ENCODE measurements at places on chromosomes 7 and 10.

GRCh38 chr10:100979791-100980272 lies 7.5 kb downstream of the MRPL43 start:
- no peak for DNase-seq

DNA sequence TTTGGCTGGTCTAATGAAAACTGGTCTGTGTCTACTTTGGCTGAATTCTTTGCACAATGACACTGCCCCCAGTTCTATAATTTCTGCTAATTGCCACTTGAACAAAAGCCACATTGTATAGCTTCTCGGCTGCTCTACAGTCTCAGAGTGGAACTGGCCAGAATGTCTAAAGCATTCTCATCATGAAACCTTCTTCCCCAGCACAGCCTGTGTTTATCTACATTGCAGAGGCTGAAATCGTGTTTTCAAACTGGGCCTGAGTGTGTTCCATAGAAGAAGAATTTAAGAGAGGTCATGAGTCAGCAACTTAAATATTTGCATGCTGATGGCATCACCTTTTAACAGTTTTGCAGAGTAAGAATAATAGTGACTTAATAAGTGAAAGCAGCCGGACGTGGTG lies 177.2 kb downstream of the BUB3 start:
- no peak for DNase-seq

DNA sequence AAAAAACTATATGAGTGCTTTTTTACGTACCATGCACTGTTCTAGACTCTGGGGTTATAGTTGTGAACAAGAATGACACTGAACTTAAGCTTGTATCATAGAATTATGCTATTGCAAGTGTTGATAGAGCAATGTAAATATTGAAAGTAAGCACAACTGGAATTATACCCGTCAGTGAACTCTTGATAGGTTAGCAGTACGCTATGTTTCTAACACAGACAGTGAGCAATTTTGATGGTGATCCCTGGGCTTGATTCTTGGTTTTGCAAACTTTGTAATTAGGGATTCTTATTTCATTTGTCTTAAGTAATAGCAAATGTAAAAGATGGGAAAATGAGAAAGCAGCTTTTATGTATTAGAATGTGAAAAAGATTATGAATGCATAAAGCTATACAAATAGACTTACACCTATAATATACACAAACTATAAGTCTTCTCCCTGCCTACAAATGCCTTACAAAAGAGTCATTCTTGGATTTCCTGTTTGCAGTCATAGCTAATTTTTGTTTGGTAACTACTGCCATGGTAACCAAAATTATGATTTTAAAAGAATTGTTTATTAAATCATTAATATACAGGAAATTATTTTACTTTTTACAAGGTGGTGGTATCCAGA lies 6.7 kb downstream of the TES start:
- no peak for DNase-seq

- DNase-seq = no peak
These were observed 29.7 kb downstream of the NUP42 start for GRCh38 chr7:23211589-23211988.

- no peak for DNase-seq
These were observed 49.2 kb upstream of the MGMT start for GRCh38 chr10:129417870-129418269.

- DNase-seq = no peak
These were observed 18.1 kb upstream of the ZNF273 start for GRCh38 chr7:64884913-64885370.

DNA sequence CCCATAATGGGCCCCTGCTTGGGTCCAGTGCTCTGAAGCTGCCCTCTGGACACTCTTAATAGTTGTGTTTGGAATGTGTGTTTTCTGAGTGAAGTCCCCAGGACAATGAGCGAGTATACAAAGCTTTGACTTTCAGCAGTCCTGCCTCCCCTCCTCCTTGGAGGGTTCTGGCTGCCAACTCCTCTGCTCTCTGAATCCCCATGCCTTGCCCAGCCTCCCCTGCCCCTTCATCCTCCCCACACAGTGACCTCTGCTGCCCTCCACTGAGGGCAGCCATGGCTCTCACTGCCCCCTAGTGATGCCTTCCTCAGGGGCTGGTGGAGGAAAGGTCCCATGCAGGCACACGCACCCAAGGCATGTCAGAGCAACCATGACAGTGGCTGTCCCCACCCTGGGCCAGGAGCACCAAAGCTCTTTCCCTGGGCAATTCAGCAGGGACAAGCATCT lies 40.9 kb downstream of the FRMPD2 start:
- no peak for DNase-seq

DNA sequence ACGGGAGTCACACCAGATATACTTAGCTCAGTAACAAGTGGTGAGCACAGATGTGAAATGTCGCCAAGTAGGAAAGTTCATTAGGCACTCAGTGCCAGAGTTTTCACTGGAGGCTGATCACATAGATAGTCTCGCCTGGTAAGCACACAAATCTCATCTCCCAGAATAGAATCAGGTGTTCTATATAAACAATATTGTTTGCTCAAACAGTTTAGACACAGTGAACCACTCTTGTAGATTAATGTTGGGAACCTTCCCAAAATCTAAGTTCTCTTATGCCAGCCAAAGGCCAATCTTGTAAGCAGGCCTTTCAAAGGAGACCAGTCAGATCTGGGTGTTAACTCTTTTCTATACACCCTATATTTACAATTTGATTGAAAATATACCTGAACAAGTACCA lies 716.5 kb upstream of the GRM3 start:
- no peak for DNase-seq

GRCh38 chr7:14691597-14692203 lies 210.9 kb downstream of the DGKB start:
- peak; percentile 4 for DNase-seq

- DNase-seq = no peak
These were observed 35.1 kb downstream of the SDK1 start for GRCh38 chr7:3336042-3336665.

- no peak for DNase-seq
These were observed 91.4 kb downstream of the LRRTM3 start for GRCh38 chr10:67017218-67017617.

GRCh38 chr10:123377883-123378282 lies 223.7 kb downstream of the BUB3 start:
- DNase-seq = no peak

DNA sequence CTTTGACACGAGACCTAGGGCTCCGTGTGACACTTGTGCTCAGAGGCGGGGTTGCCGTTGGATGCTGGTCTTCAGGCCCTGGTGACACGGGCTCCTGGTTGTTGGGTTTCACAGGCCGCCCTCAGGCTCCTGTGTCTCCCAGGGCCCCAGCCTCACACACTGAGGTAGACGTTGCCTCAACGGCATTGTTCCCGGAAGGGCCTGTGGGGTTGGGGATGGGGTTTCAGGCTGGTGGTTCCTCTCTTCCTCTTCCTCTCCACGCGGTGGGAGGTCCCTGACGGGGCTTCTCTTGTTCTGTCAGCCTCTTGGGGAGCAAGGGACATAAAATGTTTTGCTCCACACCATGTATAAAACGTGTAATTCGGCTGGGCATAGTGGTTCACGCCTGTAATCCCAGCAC lies 125.1 kb downstream of the TRRAP start:
- no peak for DNase-seq

DNA sequence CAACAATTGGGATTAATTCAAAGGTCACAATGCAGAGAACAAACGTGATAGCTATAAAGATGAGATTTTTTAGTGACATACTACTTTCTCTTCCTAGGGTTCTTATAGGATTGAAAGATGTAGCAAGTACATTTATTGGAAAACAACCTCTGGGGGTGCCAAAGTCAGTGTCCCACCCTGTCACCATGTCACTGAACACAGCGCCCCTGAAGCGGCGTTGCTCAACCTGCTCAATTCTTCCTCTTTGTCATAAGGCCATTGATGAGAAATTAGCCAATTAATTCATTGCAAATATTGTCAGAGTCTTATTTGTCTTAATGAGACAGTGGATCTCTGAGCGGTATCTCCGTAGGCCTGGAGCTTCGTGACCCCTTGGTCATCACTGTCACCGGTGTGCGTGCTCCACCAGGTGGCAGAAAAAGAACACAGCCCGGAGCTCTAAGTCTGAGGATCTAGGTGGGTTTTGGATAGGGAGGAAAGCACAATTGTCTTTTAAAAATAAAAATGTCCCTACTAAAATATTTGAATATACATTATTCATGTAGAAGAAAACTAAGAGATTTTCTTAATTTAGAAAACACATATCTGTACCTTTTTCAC lies 362.6 kb downstream of the PAXIP1 start:
- no peak for DNase-seq

GRCh38 chr7:1819259-1819841 lies 149.3 kb downstream of the ELFN1 start:
- no peak for DNase-seq

- no peak for DNase-seq
These were observed 1173.6 kb upstream of the SORCS1 start for GRCh38 chr10:108338146-108338545.

GRCh38 chr10:62959553-62959952 lies 143.4 kb upstream of the EGR2 start:
- DNase-seq = no peak

DNA sequence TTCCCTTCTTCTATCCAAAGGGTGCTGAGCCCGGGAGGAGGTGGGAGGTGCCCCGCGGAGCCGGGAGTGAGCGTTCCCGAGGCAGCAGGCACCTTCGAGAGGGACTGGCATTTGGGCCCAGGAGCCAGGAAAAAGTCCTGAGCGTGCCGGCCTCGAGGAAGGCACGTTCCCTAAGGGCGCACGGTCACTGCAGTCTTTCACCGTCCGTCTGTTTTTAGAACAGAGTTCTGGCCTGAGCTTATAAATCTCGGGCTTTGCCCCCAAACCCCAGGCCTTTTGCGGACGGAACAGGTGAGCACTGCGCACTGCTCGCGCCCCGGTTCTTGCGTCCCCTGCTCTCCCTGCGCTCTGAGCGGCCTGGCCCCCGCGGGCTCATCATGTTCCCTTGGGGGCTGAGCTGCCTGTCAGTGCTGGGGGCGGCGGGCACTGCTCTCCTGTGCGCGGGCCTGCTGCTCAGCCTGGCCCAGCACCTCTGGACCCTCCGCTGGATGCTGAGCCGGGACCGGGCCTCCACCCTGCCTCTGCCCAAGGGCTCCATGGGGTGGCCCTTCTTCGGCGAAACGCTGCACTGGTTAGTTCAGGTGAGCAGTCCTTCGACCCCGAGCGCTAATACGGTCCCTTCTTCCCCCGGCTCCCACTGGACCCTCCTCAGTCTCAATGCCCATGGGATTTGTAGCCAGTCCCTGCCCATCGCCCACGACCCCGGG lies 442 bp downstream of the CYP26C1 start:
- DNase-seq = no peak

GRCh38 chr7:33909318-33909717 lies 4.0 kb downstream of the BMPER start:
- DNase-seq = no peak

- DNase-seq = no peak
These were observed 17.9 kb upstream of the SMO start for GRCh38 chr7:129170441-129171021.

- DNase-seq = no peak
These were observed 17.2 kb downstream of the INPP5F start for GRCh38 chr10:119742947-119743648.

DNA sequence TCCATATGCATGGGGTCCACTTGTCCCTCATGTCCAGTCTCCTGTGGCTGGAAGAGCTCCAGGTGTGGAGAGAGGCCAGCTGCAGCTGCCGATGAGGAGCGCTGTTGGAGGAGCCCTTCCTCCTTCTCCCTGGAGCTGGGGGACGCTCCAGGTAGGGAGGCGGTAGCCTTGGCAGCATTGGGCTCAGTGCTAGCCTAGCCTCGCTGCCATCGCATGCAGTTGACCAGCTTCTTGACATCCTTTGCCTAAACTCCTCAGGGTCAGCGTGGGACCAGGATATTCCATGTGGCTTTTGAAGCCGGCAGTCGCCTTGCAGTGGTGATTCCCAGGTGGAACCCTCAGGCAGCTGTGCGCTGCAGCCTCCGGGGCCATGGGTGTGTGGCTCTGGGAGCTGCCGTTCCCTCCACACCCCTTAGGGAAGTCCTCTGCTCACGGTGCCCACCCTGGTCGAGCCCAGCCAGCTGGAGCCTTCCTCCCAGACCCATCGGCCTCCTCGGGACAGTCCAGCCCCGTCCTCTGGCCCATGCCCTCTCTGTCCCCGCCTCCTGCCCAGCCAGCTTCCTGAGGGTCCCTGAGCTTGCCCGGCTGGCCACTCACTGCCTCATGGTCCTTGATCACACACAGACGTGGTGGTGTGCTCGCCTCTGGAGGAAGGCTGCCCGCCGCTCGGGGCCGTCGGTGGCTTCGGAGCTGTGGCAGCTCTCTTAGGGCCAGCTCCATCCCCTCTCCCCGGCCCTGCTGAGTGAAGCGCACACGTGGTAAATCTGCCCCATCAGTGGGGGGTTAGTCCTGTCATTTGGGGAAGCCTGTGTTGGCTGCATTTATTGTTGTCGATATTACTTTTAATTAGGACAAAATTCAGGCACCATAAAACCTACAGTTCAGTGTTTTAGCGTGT lies 21.2 kb downstream of the INPP5A start:
- no peak for DNase-seq

- no peak for DNase-seq
These were observed 35.4 kb downstream of the JMJD1C start for GRCh38 chr10:63430091-63430998.

- no peak for DNase-seq
These were observed 566 bp downstream of the ZNF789 start for GRCh38 chr7:99473315-99473596.

Measured in stimulated activated CD8-positive, alpha-beta memory T cell treated with anti-CD3 and anti-CD28 coated beads, Interleukin-12 subunit alpha, Interleukin-12 subunit beta, amount 100 ng/mL, for 4 hours (primary cell).